ENCODE measurements at places on chromosomes 16 and 17.

DNA sequence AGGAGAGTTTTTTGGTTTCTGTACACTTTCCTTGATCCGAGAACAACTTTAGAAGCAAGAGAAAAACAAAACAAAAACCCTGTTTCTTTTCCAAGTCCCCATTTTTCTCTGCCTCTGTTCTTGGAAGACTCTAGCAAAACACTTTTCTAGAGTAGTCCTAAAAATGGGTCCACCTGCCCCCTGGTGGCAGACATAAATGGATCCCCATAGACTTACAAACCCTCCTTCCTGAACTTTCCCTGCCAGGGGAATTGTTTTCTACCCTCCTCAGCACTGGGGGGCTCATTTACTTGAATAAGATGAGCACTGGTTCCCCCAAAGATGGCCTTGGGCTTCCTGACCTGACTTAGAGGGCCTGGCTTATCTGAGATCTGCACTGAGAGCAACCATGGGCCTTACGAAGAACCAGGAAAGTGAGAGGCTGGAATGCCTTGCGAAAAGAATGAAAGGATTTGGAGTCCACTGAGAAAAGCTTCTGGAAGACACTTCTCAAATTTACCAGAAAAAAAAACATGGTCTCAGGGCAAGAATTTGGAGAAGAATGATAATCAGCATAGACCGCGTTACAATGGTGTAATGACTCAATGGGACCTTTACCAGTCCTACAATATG, 48.0 kb upstream of the CDYL2 start:
- no peak for DNase-seq

- no peak for DNase-seq
Measured at GRCh38 chr16:64830653-64831052, 291.2 kb downstream of the CDH11 start.

- no peak for DNase-seq
Measured at GRCh38 chr16:8493972-8494371, 96.3 kb downstream of the TMEM114 start.

DNA sequence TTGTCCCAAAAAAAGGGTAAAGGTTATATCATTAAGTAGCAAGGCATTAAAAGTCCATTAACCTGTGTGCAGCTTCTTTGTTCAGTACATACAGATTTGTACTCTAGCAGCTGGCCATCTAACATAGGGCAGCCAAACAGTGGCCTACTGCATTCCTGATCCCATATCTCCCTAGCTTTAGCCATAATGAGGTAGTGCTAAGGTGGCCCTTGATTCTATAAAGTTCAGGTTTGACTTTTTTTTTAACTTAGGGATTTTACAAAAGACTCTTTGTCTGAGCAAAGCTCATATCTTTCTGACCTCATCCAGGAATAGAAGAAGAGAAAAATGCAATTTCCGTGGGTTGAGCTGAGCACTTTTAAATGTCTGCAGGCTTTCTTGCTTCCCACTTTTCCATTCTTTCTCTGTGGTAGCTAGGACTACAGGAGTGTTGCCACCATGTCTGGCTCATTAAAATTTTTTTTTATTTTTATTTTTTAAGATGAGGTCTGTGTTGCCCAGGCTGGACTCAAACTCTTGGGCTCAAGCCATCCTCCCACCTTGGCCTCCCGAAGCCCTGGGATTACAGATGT, 19.5 kb upstream of the CDC6 start:
- no peak for DNase-seq

DNA sequence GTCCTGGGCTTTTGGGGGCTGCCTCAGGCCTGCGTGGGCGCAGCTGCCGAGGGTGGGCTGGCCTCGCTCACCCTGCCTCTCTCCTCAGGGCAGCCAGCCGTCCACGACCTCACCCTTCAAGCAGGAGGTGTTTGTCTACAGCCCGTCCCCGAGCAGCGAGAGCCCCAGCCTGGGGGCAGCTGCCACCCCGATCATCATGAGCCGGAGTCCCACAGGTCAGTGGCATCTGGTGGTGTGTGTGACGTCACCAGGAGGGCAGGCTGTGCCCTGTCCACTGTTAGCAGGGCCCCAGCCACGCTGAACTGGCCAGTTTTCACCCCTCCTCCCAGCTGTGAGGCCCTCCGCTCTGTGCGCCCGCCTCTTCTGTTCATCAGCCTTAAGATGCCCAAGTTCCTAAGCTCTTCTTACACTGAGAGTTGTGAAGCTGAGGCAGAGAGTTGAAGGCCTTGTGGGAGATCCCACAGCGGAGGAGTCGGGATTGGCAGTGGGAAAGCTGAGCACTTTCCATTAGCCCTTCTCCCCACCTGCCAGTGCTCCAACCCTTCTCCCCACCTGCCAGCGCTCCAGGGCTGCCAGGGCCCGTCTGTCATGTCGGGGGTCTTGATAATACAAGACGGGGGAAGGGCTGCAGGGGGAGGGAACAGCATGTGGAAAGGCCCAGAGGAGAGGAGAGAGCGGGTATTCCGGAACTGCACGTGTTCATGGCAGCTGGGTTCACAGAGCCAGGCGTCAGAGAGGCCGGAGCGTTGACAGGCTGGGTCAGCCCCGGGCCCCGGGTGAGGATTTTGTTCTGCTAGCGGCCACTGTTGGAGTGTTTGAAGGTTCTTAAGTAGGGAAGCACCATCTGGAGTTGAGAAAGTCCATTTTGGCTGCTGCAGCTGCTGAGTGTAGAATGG, 36.3 kb downstream of the OR1D5 start:
- DNase-seq = no peak

DNA sequence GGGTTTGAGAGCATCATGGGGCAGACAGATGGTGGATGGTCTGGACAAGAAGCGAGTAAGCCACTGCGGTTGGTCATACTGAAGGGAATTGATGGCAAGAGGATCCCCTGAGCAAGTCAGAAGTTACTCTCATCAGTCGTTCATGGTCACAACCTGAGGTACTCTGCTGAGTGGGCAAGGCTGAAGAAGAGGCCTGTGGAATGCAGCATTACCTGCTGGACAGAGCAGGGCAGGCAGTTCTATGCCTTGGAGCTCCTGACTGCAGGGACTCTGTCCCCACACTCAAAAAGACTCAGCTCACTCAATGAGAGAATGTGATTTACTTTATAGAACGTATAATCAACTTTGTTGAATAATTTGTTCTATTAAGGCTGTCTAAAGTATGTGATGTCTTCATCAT, 28.3 kb downstream of the ALDH3A2 start:
- no peak for DNase-seq

DNA sequence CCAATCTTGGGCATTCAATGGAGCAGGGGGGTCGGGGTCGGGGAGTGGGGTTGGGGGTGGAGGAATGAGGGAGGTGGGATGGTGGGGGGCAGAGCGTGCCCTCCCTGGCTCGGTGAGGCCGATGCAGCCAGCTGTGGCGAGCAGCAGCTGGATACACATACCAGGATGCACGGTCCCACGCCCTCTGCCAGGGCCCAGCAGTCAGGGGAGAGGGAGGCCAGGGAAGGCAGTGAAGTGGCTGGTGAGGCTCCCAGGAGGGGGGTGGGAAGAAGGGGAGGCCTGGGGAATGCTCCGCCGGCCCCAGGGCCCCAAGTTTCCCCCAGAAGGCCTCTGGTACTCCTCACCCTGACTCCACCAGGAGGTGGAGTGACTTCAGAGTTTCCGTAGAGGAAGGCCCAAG, 77.6 kb upstream of the LHX1 start:
- no peak for DNase-seq

- DNase-seq = no peak
Measured at GRCh38 chr16:48014349-48015135, 141.3 kb downstream of the ABCC12 start.

GRCh38 chr17:27241346-27241946, 52.5 kb upstream of the WSB1 start:
- no peak for DNase-seq

- no peak for DNase-seq
Measured at GRCh38 chr17:56943505-56944125, 17.2 kb downstream of the COIL start.

GRCh38 chr17:77096570-77097214, 44.1 kb upstream of the SEC14L1 start:
- DNase-seq = no peak

DNA sequence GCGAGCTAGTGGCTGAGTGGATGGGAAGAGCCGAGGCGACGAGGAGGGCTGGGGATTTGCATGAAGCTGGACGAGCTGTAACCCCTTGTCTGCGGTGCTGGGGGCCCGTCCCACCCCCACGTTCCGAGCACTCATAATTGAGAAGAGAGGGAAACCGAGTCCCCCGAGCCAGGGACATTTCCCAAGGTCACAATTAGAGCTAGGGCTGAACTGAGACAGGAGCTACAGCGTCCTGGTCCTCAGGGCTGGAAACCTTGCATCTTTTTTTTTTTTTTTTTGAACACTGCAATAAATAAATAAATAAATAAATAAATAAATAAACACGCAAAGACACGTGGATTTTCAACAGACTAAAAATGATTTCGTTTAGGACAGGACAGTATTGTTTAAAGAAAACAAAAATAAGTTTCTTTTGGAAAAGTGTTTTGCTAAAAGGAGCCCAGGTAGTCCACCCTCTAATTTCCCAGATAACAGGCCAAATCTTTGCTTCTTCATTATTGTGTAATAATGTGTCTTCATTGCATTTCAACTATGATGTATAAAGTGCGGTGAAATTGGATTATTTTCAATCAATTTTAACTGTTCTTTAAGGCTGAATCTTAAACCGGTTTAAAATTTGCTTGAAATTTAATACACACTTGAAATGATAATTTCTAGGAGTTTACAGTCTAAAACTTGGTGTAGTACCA, 992 bp downstream of the GDPD1 start:
- DNase-seq = no peak

GRCh38 chr17:48128400-48128799, 20.8 kb downstream of the SNX11 start:
- no peak for DNase-seq

DNA sequence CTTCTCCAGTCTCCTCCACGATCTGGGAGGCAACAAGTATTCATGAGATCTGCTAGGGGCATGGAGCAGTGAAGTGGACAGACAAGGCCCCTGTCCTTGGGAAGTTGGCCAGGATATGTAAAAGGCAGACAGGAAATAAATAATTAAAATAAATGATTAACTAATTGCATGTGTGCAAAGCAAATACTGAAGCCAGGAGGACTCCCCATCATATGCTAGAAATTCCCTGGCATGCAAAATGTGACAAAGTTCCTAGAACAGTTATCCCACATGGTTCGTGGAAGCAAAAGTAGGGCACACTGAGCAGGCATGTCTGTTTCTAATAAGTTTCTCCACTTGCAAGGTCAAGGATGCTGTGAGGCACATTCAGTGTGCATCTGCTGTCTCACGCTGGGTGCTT, 86.8 kb downstream of the CDYL2 start:
- no peak for DNase-seq

- DNase-seq = no peak
Measured at GRCh38 chr17:73643001-73643851, 1.0 kb downstream of the SDK2 start.

- DNase-seq = no peak
Measured at GRCh38 chr16:27301236-27301861, 12.4 kb upstream of the IL4R start.

DNA sequence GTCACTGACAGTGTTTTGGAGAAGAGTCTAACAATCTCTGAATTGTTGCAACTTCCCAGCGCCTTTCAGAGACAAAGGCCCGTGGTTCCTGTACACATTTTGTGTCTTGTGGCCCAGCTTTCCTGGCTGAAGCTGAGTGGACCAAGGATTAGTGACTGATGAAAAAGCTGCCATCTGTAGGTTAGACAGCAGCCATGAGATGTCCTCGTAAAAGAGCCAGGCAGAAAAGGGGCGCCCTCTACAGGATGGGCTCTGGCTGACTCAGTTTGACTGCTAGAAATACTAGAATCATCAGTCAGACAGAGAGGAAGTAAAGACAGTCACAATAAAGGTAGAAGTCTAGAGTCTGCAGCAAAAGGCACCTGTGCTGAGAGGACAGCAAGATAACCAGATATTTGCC, 26.5 kb upstream of the NF1 start:
- DNase-seq = no peak

GRCh38 chr17:2030779-2031163, 818 bp downstream of the DPH1 start:
- DNase-seq = no peak

GRCh38 chr16:82135844-82136243, 34.2 kb downstream of the MPHOSPH6 start:
- no peak for DNase-seq

DNA sequence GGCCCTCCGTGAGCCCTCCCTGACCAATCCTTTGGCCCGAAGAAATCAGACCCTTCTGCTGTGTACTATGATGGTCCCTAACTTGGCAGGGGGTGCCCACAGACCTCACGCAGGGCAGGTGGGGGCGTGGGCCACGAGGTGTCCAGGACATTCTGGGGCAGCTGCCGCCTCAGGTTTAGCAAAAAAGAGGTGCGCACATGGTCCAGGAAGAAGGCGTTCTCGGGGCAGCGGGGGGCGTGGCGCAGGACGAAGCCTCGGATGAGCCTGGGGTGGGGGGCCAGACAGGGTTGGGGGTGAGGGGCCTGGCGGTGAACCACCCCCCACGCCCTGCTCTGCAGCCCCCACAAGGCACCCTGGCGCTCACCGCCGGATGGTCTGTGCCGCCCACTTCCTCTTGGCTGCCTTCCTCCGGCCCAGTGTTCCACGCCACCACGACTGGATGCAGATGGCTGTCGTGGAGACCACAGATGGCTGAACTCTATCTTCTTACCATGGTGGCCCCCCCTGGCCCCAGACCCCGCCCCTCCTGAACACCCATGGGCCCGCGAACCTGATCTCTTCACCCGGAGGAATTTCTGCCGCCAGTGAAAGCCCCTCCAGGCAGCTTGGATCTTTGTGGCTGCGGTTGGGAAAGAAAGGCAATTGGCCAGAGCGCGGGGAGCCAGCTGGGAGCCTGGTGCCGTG, 14.2 kb upstream of the CRK start:
- no peak for DNase-seq

DNA sequence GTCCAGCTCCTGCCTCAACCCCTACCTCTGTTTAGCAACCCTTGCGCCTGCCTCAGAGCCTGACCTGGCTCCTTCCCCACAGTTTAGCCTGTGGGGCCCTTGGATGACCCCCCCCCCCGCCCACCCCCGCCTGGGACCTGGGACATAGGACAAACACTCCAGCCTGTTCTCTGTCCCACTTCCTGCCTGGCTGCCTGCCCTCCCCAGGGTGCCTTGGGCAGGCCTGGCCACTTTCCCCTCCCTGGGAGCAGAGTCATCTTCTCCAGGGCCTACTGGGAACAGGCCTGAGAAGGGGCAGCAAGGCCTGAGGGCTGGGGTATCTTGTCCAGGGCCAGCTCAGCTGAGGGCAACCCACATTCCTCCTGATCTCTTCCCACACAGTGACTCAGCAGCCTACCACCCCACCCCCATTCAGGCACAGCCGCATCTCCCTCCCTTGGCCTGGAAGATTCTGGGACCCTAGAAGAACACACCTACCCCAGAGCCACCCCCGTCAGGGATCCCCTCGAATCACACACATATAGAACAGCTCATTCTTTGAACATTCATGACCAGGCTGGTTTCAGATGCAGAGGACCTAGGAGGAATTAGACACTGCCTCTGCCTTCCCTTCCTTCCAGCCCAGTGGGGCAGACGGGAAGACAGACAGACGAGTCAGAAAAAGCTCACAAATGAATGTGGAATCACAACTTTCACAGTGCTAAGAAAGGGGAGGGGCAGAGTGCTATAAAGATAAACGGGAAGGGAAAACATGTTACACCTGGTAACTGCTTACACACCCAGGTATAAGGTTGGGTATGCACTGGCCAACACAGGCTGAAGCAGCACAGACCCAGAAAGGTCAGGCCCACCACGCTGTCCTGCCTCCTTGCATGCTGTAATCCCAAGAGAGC, 6.0 kb downstream of the FHOD1 start:
- DNase-seq = no peak

Data from stimulated activated CD8-positive, alpha-beta memory T cell treated with anti-CD3 and anti-CD28 coated beads, Interleukin-15, amount 100 ng/mL, for 4 hours (primary cell).